ENCODE measurements at places on chromosomes 5 and 9.

DNA sequence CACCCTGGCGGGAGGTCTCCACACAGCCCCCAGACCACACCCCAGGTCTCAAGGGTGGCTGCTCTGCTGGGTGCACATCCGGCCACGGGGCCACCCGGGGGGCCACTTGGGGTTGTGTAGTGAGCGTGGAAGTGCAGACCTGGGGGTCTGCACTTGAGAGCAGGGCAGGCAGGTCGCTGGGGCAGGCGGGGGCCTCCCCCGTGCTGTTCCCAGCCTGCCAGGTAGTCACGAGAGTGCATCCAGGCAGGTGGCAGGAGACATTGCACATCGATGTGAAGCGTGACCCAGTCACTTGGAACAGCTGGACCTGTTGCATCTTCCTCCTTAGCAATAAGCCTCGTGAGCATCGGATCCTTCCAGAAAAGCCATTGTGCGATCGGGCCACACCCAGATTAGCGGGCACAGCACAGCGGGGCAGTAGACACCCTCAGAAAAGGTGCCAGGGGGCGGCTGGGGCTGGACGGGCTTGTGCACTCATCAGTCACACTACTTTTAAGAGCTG is 4.8 kb upstream of the ENTPD8 start:
- no peak for DNase-seq

DNA sequence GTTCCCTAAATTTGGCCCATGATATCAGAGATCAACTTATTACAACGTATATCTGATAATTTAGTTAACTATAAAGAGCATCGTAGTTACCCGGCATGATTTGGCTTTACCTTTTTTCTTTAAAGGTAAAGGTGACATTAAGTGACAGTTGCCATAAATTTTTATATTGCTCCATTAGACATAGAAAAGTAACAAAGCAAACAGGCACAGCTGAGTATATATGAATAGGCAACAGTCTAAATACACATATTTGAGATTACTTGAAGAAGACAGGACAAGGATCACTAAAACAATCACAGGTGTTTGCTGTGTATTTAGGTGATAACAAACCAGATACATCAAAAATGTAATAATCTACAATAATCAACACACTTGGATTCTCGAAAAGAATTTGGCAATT is 34.8 kb downstream of the RFX3 start:
- no peak for DNase-seq

DNA sequence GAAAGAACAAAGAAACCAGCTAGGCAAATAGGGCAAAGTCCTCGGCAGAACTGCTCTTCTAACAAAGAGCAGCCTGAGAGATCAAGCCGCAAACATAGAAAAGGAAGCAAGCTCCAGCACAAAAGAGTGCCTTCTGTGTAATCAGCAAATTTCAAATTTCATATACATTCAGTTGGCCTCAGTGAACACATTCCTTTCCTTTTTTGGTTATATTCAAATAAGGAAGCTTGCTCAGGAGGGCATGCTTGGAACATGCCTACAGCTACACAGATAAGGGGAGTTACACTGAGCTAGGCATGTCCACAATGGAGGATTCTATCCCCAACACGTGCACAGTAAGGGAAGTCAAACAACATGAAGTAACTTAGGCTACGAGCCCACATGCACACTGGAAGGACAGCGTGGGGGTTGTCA is 23.4 kb downstream of the IL33 start:
- no peak for DNase-seq

DNA sequence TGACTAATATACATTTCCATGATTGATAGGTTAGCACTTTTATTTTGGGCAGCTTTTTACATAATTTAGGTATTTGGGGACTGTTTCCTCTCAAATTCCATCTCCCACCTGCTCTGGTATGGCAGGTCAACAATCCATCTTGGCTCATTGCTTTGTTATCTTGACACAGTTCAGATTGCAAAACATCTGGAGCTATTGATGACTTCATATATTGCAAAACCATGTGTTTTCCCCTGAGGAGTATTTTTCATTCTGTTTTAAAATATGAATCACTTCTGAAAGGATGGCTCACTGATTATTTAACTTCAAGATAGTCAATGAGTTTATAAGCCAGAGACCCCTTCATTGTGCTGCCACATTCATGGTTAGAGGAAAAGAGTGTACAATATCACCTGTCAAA is 1206.0 kb upstream of the C9orf72 start:
- DNase-seq, result no peak

- no peak for DNase-seq
Measured at GRCh38 chr5:123916345-123917121, 404.6 kb downstream of the CSNK1G3 start.

DNA sequence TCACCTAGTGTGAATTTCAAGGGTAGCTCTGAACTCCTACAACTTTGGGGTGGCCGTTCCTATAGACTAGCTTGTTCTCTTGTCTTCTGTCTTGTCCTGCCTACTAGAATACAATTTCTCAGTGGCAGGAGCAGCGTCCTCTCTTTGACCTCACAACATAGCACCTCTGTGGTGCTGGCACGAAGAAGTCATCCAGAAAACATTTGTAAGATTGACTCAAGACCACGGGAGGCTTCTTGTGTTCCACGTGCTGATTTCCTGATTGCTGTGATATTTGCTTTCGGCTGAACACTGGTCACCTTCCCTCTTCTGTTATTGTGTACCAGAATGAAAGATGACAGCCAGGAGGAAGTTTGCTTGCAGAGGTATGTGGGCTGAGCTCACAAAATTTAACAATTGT is 27.0 kb downstream of the SLC1A1 start:
- DNase-seq, result no peak

GRCh38 chr5:129445379-129445778 is 14.7 kb upstream of the ADAMTS19 start:
- DNase-seq, result no peak

DNA sequence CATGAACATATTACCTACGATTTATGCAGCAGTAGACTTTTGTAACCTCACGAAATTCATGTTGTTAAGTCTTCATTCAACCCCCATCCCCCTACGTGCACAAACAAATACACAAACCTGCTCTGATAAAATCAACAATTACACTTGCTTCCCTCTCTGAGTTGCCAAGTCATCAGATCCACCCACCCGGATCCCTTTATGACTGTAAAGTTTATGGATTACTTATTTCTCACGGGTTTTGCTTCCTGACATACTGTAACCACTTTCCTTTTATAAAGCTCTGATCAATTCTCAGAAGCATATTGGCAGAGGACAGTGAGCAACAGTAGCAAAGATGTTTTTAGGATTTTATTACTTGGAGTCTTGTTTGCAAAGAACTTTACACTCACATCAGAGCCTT is 70.5 kb downstream of the MLLT3 start:
- no peak for DNase-seq

GRCh38 chr9:72627147-72627546 is 105.7 kb downstream of the TMC1 start:
- DNase-seq, result no peak

- no peak for DNase-seq
Measured at GRCh38 chr5:115888027-115888426, 46.3 kb downstream of the AP3S1 start.

DNA sequence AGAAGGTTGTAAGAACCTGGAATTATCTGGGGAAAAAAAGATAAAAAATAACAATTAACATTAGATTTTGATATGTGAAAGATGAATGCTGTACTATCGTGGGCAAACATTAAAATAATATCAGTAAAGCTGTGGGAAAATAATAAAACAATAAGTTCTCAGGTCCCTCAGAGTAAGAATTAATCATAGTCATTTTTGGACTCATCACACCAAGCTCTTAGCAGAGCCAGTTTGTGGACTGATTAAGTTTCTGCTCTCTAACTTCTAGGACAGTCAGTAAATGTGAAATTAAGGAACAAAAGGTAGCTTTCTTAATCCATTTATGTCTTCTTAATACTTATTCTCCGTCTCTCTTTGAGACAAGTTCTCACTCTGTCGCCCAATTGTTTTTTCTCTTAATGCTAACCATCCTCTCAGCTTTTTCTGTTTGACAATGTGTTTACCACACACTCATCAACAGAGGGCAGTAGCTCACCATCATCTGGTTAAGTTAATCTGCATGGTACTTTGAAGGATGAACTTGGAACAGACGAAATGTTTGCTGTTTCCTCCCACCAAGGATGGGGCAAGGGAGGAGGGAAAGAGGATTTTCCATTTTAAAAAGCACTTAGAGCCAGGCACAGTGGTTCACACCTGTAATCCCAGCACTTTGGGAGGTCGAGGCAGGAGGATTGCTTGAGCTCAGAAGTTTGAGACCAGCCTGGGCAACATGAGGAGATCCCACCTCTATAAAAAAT is 5.3 kb upstream of the ACO1 start:
- peak; percentile 83 for DNase-seq

GRCh38 chr9:124182741-124183140 is 75.0 kb upstream of the NEK6 start:
- DNase-seq, result no peak

DNA sequence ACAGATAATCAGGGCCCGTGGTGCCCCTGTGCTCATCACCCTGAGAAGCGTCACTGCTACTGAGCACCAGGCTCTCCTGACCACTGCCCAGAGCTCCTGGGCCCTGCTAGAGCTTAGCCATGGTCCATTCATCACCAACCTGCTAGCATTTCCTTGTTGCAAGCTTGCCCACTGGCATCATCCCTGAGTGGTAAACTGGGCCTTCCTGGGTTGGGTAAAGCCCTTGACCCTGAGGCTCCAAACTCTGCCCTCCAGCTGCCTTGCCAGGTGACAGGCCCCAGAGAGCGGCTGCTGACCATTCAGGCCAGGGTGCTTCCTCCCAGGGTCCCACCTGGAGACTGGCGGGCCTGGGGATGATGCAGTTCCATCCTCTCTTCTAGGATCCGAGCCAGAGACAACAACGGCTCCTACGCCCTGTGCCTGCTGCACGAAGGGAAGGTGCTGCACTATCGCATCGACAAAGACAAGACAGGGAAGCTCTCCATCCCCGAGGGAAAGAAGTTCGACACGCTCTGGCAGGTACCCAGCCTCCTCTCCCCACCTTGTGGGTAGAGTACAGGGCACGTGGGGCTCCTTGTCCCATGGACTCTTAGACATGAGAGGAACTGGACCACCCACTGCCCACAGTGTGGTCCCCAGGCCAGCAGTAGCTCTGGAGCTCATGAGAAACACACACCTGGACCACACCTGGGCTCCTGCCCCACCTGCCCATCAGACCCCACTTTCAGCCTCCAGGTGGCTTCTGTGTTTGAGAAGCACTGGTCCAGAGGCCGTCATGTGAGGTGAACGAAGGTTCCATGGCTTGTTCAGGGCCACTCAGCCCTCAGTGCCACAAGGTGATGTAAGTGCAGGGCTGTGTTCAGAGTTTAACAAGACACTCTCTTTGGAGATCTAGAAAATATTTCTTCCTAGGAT is 60.5 kb downstream of the SYK start:
- no peak for DNase-seq

DNA sequence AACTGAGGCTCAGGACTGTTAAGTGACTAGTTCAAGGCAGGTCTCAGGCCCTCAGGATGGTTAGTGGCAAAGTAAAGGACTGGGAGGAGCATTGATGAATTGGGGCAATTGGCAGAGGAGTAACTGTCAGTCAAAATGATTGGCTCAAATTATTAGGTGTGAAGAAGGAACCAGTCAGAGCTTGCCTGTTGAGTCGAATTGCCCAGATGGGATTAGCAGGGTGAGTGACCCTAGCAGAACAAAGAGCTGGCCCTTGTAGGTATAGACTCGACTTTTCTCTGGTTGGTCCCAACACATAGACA is 2.6 kb upstream of the NSD1 start:
- no peak for DNase-seq

DNA sequence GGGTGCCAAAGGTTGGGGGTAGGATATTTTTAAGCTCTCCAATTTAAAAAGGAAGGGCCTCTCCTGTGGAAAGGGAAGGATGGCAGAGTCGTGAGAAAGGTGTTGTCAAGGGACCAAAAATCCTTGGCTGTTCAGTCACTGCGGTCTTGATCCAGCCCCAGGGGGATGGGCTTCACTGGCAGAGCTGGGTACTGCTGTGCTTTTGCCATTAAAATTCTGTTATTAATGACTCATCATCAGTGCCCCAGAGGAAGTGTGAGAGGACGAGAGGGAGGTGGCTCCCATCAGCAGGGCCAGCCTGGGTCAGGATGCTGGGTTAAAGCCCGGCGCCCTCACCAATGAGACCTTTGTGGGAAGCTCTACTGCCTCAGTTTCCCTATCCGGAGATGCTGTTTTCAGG is 16.7 kb downstream of the PCDH12 start:
- no peak for DNase-seq

DNA sequence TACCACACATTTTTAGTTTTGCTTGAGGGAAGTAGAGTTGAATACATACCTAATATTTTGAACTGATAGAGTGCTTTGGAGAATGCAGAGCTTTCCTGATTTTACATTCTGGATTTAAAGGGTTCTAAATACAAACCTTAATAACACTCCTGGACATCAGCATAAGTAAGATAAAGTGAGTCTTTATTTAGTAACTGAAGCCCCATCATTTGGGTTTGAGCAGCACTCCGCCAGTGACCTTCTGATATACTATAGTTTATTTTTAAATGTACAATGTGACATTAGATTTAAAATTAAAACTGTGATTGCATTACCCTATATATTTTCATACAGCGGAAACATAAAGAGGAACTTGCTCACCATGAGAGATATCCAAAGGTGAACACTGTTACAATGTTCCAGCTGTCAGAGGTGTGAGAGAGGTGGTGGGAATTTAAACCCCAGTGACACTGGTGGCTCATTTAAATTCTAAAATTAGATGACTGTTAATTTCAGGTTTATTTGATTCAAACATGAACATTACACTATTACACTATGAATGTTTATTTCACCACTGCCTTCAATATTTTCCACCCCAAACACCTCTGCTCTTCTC is 203.0 kb upstream of the PCSK5 start:
- DNase-seq, result no peak

DNA sequence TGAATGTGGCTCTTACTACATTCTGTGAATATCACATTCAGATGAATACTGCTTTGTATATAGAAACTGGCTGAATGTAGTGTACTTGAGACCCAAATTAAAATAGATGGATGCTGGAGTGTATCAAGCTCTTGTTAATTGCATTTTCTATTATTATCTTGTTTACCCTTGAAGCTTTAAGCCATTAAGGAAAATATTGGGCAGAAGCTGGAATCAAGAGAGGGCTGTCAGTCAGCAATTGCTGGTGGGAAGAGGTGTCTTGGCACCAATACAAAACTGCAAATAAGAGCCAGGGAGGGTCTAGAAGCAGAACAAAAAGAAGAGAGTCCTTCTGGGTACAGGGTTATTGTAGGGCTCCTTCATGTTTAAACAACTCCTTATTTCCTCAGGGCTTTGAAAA is 38.8 kb downstream of the MUSK start:
- no peak for DNase-seq

- no peak for DNase-seq
Measured at GRCh38 chr9:4365055-4365454, 65.2 kb upstream of the GLIS3 start.

- no peak for DNase-seq
Measured at GRCh38 chr9:110604171-110604601, 24.6 kb upstream of the SVEP1 start.

GRCh38 chr9:18606846-18607245 is 132.9 kb downstream of the ADAMTSL1 start:
- DNase-seq, result no peak

Data from CD4-positive, alpha-beta T cell treated with Interleukin-17A for 1 hour (primary cell).